Gastrocnemius medialis (tissue), 4 donors: ENCODE measurements at places on chromosomes 2 and 18. TPM values are rescaled to one million over a fixed set of nuclear protein-coding genes. Genes with fewer than 3 reads are reported as not detected.
A peak's percentile ranks its signal among the peaks of the same experiment; 100 is the strongest.

Gene EIPR1
- 24.8 TPM for total RNA-seq

Gene GCKR
- total RNA-seq, result not detected

Gene MEIS1
- total RNA-seq, result 1.6 TPM

Gene CPLX4
- not detected for total RNA-seq

DNA sequence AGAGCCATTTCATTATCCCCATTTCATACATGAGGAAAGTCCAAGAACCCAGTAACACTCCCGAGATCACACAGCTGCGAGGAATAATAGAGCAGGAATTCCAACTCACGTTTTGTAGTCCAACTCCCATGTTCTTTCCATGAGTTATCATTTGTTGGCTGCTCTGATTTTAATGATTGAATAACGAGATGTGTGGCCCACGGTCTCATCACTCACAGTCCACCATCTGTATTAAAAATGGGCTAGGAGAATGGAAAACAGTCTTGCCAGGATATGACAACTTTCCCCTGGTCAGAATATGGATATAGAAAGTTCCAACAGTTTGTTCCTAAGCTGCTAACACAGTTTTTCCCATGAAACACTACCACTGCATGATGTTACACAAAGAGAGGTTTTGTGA is 147.5 kb downstream of the METTL4 start:
- H3K4me1 ChIP-seq, result no peaks in the 10 kb centered on the region
- DNase-seq, result no peak
- no peaks in the 10 kb centered on the region for H3K36me3 ChIP-seq
- no peaks in the 10 kb centered on the region for H3K27me3 ChIP-seq
- no peak overlapping the region for H3K27ac ChIP-seq

DNA sequence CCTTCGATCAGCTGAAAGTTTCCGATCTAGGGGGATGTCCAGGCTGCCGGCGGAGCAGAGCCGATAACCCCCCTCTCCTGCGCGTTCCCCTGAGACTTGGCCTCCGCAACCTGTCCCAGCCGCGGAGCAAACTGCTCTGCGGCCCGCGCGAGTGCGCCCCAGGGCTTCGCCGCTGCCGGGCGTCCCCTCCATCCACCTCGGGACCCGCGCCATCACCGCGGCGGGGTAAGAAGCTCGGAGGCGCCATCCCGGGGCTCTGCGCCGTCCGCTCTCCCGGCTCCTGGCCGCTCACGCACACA is 990 bp upstream of the GDF7 start:
- H3K27me3 ChIP-seq, result peaks cover 78% of the 10 kb centered on the region
- no peak overlapping the region for H3K27ac ChIP-seq
- peak overlapping the region; percentile 44 for H3K4me3 ChIP-seq
- no peaks in the 10 kb centered on the region for H3K36me3 ChIP-seq
- no peak for DNase-seq

DNA sequence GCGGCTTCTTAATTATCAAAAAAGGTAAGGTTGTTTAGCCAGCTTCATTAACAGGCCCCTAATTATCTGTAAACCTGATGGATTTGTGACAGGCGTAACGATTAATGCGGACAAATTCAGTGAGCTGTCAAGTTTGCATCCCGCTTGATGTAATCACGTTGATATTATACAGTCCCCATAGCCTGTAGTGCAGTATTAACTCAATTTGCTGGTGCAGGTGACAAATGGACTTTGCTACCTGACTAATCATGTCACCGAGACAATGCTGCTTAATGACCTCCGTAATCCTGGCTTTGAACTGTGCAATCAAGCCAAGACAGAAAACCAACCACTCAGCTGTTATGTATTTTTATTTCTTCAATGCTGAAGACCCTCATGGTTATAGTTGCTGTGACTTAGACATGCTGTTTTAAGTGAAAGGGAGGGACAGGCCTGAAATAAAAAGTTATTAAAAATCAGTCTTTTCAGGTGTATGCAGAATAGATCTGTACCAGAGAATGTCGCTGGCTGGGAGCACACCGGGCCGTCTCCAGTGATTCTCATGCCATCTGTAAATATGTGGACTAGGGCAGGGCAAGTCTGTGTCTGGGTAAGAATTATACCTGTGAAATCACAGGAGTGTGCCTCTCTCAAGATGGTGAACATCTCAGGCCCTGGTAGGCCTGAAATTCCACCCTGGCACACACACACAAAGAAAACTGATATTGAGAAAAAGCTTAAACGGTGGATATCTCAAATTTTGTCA is 4.3 kb downstream of the TSHZ1 start:
- no peaks in the 10 kb centered on the region for H3K36me3 ChIP-seq
- peak overlapping the region; percentile 85 for H3K27ac ChIP-seq
- H3K4me3 ChIP-seq, result no peak overlapping the region
- H3K4me1 ChIP-seq, result peaks cover 65% of the 10 kb centered on the region
- no peak for DNase-seq

GRCh38 chr2:8803658-8804379 is 33.6 kb downstream of the KIDINS220 start:
- DNase-seq, result peak; percentile 84
- peaks cover 28% of the 10 kb centered on the region for H3K4me1 ChIP-seq
- H3K27me3 ChIP-seq, result no peaks in the 10 kb centered on the region
- no peaks in the 10 kb centered on the region for H3K36me3 ChIP-seq

- DNase-seq, result no peak
- no peaks in the 10 kb centered on the region for H3K4me1 ChIP-seq
- H3K27me3 ChIP-seq, result no peaks in the 10 kb centered on the region
- no peak overlapping the region for H3K27ac ChIP-seq
- no peak overlapping the region for H3K4me3 ChIP-seq
- no peaks in the 10 kb centered on the region for H3K36me3 ChIP-seq
Observed at GRCh38 chr2:115219296-115219695, 776.9 kb downstream of the DPP10 start.

DNA sequence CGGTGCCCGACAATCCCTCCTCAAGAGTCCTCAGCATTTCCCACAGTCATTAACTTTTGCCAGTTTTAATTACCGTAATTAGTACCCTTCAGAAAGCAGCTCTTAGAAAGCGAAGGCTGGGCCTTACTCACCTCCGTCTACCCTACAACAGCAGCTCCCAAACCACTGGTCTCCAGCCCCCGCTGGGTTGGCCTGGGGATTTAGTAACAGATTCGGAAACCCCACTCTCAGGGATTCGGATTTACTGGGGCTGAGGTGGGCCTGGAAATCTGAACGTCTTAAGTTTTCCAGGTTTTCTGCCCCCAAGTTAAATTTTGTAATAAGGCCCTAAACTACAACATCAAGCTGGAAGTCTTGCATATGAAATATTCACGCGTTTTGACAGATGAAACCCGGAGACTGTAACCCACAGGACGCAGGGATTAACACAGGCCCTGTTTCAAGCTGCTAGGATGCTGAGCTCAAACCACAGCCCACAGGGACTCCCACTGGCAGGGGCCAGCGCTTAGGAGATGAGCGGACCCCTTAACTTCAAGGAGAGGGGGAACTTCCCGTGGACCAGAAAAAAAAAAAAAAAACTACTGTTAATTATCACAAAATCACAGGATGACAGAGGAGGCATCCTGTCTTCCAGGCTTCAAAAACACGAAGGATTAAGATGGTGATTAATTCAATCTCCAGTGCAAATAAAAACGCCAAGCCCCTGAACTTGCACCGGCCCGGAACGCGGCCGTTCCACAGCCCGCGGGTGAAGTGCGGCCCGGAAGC is 985 bp downstream of the ILKAP start:
- peak overlapping the region; percentile 83 for H3K27ac ChIP-seq
- DNase-seq, result no peak
- no peaks in the 10 kb centered on the region for H3K27me3 ChIP-seq
- H3K4me1 ChIP-seq, result peaks cover 36% of the 10 kb centered on the region
- peak overlapping the region; percentile 70 for H3K4me3 ChIP-seq

DNA sequence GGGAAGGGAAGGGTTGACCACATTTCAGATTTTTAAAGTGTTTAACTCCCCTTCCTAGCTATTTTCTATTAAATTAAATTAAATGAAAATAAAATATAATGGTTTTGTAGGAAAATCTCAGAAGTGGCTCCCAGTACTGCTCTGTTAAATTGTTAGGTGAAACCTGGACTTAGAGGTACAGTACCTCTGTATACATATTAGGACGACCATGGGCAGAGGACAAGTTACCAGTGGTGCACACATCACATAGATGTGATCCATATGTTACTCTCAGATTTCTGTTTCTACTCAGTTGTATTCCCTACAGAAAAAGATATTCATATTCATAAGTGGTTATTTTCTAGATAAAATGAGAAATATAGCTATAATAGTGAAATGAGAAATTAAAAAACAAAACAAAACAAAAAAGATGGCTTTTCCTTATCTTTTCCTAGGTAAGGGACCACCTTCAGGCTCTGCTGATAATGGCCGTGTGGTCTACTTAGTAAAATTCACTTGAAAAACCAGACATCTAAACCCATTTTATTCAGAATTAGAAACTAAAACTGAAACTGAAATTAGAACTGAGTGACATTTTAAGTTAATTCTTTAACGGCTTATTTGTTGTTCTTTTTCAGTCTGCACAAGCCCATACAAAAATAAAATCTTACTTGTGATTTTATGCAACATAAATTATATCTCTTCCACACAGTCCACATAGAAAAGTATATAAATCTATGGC is 832.5 kb upstream of the CHAC2 start:
- H3K4me3 ChIP-seq, result no peak overlapping the region
- DNase-seq, result no peak
- H3K4me1 ChIP-seq, result no peaks in the 10 kb centered on the region
- no peaks in the 10 kb centered on the region for H3K36me3 ChIP-seq
- no peak overlapping the region for H3K27ac ChIP-seq

- H3K4me3 ChIP-seq, result no peak overlapping the region
- no peak overlapping the region for H3K27ac ChIP-seq
- H3K36me3 ChIP-seq, result no peaks in the 10 kb centered on the region
Observed at GRCh38 chr2:6822406-6822805, 43.3 kb downstream of the CMPK2 start.

DNA sequence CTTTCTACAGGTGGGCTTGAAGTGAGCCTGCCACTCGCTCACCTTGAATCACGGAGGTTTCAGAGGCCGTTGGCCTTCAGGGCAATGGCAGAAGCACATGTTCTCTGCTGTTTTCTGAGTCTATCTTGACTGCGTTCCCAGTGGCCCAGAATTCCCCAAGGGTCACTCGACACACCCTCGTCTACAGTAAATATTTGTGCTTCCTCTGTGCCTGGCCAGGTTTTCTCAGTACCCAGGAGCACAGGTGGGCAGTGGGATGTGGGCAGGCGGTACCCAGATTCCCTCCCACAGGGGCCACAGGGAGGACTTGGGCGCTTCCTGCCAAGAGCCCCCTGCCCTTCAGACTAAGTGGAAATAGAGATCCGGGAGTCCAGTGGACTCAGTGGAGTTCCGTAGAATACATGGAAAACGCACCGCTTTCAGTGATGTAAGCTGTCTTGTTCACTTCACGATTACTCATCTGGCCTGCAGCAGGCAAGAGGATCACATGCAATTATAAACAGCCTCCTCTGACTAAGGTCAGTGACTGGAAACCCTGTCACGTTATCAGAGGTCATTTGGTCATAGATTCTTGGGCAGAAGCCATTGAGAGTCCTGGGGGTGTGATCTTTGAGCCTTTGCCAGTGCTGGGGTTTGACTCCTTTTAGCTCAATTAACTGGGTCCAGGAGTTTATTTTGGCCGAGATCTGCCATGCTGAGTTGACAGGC is 179.8 kb downstream of the NEDD4L start:
- H3K4me1 ChIP-seq, result peaks cover 12% of the 10 kb centered on the region
- H3K36me3 ChIP-seq, result no peaks in the 10 kb centered on the region
- H3K27me3 ChIP-seq, result no peaks in the 10 kb centered on the region
- H3K27ac ChIP-seq, result peak overlapping the region; percentile 71
- peak; percentile 53 for DNase-seq

GRCh38 chr2:141599721-141600120 is 531.1 kb downstream of the LRP1B start:
- H3K36me3 ChIP-seq, result no peaks in the 10 kb centered on the region
- H3K4me3 ChIP-seq, result no peak overlapping the region
- H3K4me1 ChIP-seq, result no peaks in the 10 kb centered on the region
